ENCODE measurements at places on chromosomes 11 and 22.

DNA sequence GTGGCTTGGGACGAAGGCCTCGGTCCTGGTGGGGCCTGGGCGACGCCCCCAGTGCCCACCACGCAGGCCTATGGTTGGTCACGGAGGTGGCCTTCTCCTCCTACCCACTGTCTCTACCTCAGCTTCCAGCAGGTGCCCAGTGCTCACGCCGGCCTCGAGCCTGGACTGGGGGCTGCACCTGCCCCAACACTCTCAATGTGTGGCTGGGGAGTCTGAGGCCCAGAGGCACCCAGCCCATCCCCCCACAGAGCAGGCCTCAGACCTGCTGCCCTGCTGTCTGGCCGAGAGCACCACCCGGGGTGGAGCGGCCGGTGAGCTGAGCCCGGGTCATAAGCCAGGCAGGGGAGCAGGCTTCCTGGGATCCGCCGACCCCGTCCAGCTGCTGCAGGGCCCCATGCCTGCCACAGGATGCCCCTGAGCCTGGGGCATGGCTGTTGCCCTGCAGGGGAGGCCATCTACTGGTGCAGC, 28.6 kb upstream of the MUC5AC start:
- DNase-seq, result no peak

DNA sequence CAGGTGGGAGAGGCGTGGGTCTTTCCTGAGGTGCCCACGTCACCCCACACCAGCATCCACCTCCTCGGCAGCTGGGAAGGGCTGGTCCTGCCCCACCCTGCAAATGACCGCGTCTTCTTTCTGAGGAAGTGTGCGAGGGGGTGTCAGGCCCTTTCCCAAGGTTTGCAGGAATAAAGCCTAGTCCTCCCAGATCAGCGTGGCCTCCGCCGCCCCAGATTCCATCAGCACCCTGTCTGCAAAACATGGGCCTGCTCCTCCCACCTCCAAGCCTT, 14.4 kb upstream of the SLC39A13 start:
- DNase-seq, result no peak

DNA sequence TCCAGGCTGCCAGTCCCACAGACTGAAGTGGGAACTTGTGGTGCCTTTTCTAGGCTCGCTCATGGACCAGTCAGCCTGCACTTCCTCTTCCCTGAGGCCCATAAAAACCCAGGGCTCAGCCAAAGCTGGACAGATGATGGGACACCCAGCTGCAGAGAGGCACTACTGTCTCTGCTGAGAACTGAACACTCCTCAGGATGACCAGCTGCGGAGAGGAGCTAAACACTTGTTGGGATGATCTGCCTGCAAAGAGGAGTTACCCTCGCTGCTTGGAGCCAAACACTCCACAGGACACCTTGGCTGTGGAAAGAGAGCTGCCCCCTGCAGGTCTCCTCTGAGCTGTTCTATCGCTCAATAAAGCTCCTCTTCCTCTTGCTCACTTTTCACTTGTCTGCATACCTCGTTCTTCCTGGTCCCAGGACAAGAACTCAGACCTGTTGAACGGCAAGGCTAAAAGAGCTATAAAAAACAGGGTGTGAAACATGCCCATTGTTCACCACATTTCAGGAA, 465.5 kb downstream of the GUCY1A2 start:
- no peak for DNase-seq

DNA sequence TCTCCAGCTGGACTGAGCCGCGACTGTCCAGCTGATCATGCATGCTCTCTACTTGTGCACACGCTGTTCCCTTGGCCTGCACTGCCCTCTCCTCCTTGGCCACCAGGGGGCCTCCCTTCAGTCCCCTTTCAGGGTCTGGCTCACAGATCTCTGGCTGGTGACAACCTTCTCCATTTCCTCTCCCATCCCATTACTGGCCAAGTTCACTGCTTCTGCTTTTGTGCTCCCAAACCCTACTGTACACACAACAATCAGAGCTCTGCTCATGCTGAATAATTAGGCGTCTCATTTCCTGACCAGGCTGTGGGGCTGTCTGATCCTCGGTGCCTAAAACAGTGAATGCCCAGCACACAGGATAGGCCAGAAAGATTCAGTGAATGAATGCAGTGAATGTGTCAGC, 224.0 kb upstream of the NARS2 start:
- no peak for DNase-seq

- no peak for DNase-seq
Observed at GRCh38 chr11:47904048-47904447, 55.9 kb upstream of the NUP160 start.

DNA sequence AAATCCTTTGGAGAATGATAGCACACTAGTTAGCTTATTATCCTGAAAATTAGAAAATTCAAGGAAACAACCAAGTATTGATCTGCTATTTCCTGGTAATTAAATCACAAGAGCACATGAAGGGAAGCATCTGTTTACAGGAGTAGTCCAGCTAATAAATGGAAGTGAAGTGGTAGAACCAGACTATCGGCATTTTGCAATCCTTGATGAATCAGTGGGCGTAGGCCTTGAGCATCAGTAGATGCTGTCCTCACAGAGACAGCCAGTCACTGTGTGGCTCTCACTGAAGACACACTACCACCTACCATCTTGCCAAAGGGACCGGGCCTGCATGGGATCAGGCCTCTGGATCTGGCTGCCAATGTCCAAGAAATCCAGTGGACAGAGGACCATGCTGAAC, 69.8 kb downstream of the FBLN1 start:
- DNase-seq, result no peak

All from left renal cortex interstitium (tissue), 4 donors.